ENCODE measurements at places on chromosomes 6 and 20. TPM values are rescaled to one million over a fixed set of nuclear protein-coding genes. Genes with fewer than 3 reads are reported as not detected.

The SNRPB2 gene
- 68.3 TPM for total RNA-seq

The NHSL1 gene
- total RNA-seq: 19.5 TPM

The SCGN gene
- total RNA-seq: 0.21 TPM

The CST5 gene
- total RNA-seq: not detected

The NQO2 gene
- 8.7 TPM for total RNA-seq

The PRR18 gene
- not detected for total RNA-seq

The COL11A2 gene
- total RNA-seq: 1.3 TPM

The TCF15 gene
- total RNA-seq: 0.42 TPM

The RAET1L gene
- total RNA-seq: not detected

The FERMT1 gene
- 11.1 TPM for total RNA-seq

The MCHR2 gene
- 0.48 TPM for total RNA-seq

The CLDN20 gene
- total RNA-seq: not detected

The CALHM6 gene
- 9.5 TPM for total RNA-seq

The UTRN gene
- total RNA-seq: 256 TPM

The TDP2 gene
- 42.2 TPM for total RNA-seq

The CCN2 gene
- total RNA-seq: 85.8 TPM

The GNRH2 gene
- total RNA-seq: not detected

The MRPS10 gene
- total RNA-seq: 46.4 TPM
